Epithelial cell of proximal tubule (primary cell): ENCODE measurements at places on chromosomes 12 and 14. TPM values are rescaled to one million over a fixed set of nuclear protein-coding genes. Genes with fewer than 3 reads are reported as not detected.

DNA sequence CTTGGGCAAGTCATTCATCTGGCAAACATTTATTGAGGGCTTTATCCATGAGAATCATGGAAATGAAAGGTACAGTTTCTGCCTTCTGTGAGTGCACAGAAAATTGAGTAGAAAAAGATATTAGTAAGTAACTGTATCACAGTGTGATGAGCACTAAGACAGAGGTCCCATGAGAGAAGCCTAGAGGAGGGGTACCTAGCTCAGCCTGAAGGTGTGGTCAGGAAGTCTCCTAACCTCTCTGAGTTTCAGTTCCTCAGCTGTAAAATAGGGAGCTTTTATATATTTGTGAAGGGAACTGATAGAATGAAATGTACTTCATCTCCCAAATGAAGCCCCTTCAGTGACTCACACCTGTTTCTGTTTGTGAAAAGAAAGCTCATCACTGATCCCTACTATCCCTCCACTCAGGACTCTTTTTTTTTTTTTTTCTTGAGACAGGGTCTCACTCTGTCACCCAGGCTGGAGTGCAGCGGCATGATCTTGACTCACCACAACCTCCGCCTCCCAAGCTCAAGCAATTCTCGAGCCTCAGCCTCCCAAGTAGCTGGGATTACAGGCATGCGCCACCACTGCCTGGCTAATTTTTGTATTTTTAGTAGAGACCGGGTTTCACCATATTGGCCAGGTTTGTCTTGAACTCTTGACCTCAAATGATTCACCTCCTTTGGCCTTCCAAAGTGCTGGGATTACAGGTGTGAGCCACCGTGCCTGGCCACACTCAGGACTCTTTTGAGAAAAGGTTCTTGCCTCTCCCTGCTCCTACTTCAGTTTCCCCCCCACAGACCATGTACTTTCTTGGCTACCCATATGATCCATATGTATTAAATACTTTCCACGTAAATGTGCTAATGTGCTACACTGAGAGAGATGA, 93.7 kb upstream of the FUT8 start:
- DNase-seq: no peak

The ZDHHC22 gene
- total RNA-seq: 0.07 TPM in 1 of 2 replicates, not detected in the other

GRCh38 chr14:94145902-94146527, 16.6 kb upstream of the IFI27L2 start:
- no peak for DNase-seq

- peak; percentile 40 for DNase-seq
These were observed 333.7 kb downstream of the EGLN3 start for GRCh38 chr14:33617154-33617553.

DNA sequence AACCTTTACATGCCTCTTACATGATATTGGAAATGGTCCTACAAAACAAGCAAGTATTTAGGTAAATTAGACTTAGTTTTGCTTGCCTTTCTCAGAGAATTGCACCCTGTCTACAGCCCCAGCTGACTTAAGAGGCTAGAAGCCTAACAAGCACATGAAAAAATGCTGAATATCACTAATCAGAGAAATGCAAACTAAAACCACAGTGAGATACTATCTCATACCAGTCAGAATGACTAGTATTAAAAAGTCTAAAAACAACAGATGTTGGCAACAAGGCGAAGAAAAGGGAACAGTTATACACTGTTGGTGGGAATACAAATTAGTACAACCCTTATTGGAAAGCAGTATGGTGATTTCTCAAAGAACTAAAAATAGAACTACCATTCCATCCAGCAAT, 103.8 kb downstream of the EGLN3 start:
- no peak for DNase-seq

The LRTM2 gene
- total RNA-seq: not detected in 2 replicates

- DNase-seq: no peak
These were observed 193.9 kb upstream of the PLXNC1 start for GRCh38 chr12:93954166-93955112.

GRCh38 chr12:32501835-32502333, 102.5 kb downstream of the FGD4 start:
- peak; percentile 52 for DNase-seq

The SIRT4 gene
- 0.35 and 1.2 TPM in 2 replicates for total RNA-seq

The DUSP6 gene
- 41.1 and 48.8 TPM in 2 replicates for total RNA-seq

DNA sequence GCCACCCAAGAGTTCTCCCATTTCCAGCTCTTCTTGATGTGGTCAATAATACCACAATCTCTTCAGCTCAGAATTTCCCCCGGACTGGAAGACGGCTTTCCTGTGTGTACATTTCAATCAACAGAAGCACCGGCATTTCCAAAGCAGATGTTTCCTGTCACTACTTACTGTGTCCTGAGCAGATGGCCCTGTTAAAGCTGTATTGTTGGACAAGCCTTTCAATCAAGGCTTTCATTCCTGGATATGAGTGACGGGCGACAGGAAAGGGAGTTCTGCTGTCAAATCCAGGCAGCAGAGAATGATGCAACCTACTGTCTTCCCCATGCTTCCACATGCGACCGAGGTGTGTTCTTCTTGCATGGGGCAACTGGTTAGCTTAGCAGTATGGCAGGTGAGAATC, 76.4 kb upstream of the CCDC60 start:
- no peak for DNase-seq

DNA sequence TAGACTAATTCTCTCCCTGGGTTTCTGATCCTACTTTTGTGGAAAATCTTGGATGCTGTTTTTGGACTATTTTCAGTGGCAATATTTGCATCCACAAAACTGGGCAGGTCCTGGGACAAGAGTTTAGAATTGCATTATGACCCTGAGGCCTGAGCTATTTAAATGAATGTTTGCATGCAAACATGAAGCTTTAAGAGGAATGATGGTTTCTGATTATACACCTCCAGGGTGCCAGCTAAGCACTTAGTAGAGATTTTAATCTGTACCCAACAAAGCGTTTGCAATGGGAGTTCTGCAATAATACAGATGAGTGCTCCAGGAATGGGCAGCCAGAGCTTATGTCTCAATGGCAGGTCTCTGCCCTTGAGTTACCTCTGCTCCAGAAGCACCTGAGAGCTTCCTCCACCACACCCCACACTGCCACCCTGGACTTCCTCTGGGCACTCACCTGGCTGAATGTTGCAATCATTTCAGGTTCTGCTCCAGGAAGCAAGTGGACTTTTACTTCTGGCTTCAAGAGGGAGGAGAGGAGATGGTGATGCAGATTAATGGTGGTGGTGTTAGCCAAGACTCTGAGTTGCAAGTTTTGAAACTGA, 6.0 kb upstream of the SPTLC2 start:
- DNase-seq: no peak

DNA sequence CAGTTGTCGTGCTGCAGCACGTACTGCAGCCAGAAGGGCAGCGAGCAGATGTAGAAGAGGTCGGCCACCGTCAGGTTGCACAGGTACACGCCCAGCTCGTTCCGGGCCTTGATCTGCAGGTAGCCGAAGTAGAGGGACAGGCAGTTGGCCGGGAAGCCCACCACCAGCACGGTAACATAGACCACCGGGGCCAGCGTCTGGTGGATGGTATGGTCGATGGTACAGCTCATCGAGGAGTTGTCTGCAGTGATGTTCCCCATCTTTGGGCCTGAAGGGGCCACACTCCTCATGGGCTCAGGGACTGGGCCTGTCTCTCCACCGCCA, 9.8 kb downstream of the GPR68 start:
- DNase-seq: no peak

- no peak for DNase-seq
These were observed 440.4 kb downstream of the ADAMTS20 start for GRCh38 chr12:43111608-43112007.

- no peak for DNase-seq
These were observed 20.5 kb downstream of the IFNG start for GRCh38 chr12:68139001-68139400.

- DNase-seq: no peak
These were observed 21.6 kb upstream of the CAMKK2 start for GRCh38 chr12:121318121-121318520.

The TAC3 gene
- total RNA-seq: not detected in 2 replicates

The GXYLT1 gene
- total RNA-seq: 9.6 and 13.5 TPM in 2 replicates

GRCh38 chr12:10289005-10289754, 18.5 kb upstream of the KLRD1 start:
- DNase-seq: no peak

- no peak for DNase-seq
These were observed 377.6 kb upstream of the ATP2B1 start for GRCh38 chr12:90086281-90086680.

DNA sequence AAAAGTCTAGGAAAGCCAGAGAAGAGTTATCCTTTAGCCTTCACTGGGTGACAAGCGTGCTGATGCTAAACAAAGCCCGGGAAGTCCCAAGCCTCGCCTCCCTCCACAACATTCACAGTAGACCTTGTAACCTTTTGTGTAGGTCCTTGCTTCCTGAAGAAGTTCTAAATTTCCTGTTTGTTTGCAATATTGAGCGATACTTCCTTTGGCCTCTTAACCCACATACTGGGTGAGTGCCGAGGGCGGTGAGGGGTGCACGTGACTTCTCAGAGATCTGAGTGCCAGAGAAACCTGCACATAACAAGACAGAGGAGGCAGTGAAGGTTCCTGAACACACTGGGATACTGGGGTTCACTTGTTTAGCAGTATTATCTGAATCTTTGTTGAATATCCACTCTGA, 134.3 kb downstream of the PLXNC1 start:
- no peak for DNase-seq

DNA sequence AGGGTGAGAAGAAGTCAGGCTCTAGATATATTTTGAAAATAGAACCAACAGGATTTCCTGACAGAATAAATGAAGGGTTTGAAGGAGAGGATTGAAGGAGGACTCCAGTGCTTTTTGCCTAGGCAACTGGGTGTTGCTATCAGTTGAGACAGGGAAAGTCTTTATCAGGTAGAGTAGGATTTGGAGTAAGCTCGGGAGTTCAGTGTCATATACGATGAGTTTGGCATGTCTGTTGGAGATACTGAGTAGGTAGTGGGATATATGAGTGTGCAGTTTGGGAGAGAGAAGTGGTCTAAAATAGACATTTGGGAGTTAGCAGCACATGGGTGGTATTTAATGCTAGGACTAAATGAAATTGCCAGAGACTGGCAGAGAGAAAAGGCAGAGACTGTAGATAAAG, 141.2 kb downstream of the SAMD4A start:
- no peak for DNase-seq

GRCh38 chr12:51372021-51372420, 19.2 kb downstream of the GALNT6 start:
- no peak for DNase-seq

DNA sequence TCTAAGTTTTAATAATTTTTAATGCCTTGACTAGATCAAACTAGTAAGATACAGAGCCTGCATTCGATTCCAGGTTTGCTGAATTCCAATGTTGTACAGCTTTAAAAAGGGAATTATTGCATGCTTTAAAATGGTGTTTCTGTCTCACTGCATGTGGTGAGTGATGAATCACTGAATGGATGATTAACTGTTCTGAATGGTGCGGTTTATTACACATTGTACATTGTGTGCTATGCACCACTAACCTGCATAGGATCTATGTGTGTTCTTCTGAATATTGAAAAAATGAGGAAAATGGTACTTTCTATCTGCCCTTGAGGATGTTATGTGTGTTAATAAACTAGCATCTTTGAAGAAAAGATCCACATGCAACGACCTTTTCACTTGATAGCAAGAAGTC, 231.7 kb downstream of the NRXN3 start:
- peak; percentile 67 for DNase-seq

DNA sequence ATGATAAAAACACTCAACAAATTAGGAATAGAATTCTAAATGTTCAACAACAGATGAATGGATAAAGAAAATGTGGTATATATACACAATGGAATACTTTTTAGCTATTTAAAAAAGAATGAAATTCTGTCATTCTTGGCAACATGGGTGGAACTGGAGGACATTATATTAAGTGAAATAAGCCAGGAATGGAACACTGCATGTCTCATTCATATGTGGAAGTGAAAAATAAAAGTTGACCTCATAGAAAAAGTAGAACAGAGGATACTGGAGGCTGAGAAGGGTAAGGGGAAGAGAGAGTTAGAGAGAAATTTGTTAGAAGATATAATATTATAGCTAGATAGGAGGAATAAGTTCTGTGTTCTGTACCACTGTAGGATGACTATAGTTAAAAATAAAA, 35.8 kb upstream of the ZFP36L1 start:
- no peak for DNase-seq

DNA sequence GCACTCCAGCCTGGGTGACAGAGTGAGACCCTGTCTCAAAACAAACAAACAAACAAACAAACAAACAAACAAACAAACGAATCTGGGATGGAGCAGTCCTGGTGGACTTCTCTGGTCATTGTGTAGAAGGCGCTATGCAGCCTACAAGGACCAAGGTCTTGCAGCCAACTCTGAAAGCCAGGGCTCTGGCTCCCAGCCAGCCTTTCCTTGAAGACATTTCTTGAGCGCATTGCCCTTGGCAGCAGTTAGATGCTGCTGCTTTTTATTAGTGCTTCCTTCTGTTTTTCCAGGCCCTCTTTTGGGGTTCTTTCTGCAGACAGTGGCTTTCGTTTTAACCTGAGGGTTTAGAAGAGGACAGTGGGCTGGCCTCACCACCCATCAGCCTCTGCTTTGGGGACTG, 20.2 kb downstream of the CCDC177 start:
- DNase-seq: no peak

GRCh38 chr12:131287938-131288764, 334.4 kb downstream of the ADGRD1 start:
- no peak for DNase-seq

- no peak for DNase-seq
These were observed 127.2 kb downstream of the CMAS start for GRCh38 chr12:22173177-22173576.
